ENCODE measurements at places on chromosomes 13 and 19.

GRCh38 chr19:41233748-41234240 lies 14.8 kb downstream of the AXL start:
- peak; percentile 42 for DNase-seq

- no peak for DNase-seq
These were observed 38.0 kb upstream of the TPM4 start for GRCh38 chr19:16038196-16038695.

- no peak for DNase-seq
These were observed 711.6 kb upstream of the SLITRK6 start for GRCh38 chr13:86510792-86511191.

DNA sequence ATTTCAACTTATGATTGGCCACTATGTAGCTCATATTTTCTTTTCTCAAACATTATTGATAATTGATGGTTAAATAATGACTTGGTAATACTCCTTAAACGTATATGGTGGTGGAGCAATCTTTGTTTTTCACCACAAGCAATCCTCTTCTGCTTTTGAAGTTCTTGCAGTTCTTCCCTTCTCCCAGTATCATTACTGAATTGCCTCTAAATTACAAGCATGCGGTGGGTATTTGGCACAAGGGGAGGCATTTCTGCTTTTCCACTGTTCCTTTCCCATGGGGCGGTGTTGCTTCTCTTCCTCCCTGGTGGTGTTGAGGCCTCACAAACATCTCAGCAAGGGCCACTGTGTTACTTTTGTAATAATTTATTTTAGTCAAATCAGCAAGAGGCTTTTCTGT lies 234.4 kb upstream of the RXFP2 start:
- no peak for DNase-seq

DNA sequence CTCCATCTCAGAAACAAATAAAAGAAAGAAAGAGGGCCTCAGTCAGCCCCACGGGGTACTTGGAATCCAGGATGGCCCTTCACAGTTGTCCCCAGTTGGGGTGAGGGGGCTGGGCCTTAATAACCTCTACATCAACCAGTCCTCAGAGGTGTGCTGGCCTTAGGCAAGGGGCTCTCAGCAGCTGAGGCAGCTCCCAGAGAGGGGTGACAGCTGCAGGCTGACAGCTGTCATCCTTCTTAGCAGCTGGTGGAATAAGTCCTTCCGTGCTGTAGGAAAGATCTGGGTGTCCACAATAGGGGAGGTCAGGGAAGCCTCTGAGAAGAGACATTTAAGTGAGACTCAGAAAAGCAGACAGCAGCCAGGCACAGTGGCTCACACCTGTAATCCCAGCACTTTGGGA lies 7.4 kb downstream of the BCAM start:
- no peak for DNase-seq

- peak; percentile 88 for DNase-seq
These were observed 1.6 kb downstream of the MEX3D start for GRCh38 chr19:1566392-1567115.

DNA sequence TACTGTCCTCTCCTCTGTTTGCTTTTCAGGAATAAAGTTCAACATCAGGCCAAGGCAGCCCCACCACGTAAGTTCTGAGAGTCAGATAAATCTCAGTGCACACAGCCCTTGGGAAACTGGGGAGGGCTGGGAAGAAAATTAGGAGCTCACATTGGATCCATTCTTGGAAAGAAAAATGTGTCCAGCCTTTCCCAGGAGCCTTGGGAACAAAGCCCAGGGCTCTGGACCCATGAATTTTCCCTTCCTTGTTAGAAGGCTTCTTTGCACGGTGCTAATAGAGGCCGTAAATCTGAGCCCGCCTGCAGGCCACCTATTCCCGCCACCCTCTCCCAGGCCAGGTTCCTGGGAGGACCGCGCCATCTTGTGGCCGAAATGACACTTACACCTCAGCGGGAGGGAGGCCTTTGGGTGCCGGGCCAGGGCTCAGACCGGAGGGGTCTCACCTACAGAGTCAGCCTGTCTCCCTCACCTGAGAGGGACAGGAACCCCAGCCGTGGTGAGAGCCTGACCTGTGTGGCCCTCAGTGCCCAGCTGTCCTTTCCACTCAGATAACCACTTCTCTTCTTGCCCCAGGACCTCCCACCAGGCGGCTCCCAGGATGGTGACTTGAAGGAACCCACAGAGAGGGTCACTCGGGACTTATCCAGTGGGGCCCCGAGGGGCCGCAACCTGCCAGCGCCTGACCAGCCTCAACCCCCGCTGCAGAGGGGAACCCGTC lies 25.1 kb upstream of the KCTD15 start:
- DNase-seq: no peak

GRCh38 chr13:20099319-20099718 lies 61.5 kb downstream of the GJA3 start:
- no peak for DNase-seq

DNA sequence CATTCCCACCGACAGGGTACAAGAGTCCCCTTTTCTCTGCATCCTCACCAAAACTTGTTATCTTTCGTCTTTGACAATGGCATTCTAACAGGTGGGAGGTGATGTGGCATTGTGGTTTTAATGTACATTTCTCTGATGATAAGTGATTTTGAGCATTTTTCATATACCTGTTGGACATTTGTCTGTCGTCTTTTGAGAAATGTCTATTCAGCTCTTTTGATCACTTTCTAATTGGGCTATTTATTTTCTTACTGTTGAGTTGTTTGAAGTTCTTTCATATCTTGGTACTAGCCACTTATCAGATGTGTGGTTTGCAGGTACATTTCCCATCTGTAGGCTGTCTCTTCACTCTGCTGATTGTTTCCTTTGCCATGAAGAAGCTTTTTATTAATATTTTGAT lies 219.0 kb upstream of the SOX1 start:
- no peak for DNase-seq

DNA sequence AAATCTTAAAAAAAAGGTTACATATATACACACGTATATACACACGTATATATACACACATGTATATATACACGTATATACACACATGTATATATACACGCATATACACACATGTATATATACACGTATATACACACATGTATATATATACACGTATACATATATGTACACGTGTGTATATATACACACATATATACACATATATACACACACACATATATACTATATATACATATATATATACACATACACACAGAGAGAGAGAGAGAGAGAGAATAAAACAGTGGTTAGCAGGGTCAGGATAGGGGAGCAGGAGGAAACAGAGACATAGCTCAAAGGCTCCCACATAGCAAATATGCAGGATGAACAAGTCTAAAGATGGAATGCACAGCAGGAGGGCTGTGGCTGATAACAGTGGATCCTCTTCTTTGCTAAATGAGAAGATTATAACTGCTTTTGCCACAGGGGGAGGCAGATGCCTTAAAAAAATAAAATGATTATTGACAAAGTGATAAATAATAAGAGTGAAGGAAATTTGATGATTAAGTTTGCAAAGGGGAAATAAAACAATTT lies 714.5 kb downstream of the UQCRFS1 start:
- no peak for DNase-seq

DNA sequence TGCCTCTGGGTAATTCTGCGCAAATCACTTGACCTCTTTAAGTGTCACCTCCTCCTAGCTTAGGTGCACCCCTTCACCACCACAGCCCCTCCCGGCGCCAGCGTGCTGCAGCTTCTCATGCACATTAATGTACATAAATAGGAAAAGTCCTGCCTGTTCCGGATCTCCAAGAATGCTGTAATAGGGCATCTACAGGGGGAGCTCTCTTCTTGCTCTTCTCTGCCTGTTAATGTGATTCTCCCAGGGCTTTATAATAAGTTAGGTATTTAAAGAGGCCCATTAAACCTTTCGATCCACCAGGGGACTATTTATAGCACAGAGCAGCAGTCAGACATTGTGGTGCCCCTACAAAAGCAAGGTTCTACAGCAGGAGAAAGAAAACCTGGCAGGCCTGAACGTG lies 35.3 kb downstream of the SOX1 start:
- no peak for DNase-seq

DNA sequence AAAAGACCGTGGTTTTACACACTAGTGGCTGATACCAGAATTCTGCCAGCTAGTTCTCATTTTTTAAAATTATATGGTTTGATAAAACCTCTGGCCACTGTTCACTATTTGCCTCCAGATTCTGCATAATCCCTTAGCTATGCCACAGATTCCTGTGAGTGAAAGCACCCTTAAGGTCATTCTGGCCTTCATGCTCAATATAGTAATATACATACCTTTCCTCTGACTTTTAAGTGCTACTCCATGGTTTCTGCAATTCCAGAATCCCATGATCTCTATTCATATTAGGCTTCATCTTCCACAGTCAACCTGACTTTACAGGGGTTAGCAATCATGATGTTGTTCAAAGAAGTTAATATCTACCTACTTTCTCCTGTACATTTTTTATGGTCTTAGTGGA lies 274.1 kb upstream of the EDNRB start:
- no peak for DNase-seq

DNA sequence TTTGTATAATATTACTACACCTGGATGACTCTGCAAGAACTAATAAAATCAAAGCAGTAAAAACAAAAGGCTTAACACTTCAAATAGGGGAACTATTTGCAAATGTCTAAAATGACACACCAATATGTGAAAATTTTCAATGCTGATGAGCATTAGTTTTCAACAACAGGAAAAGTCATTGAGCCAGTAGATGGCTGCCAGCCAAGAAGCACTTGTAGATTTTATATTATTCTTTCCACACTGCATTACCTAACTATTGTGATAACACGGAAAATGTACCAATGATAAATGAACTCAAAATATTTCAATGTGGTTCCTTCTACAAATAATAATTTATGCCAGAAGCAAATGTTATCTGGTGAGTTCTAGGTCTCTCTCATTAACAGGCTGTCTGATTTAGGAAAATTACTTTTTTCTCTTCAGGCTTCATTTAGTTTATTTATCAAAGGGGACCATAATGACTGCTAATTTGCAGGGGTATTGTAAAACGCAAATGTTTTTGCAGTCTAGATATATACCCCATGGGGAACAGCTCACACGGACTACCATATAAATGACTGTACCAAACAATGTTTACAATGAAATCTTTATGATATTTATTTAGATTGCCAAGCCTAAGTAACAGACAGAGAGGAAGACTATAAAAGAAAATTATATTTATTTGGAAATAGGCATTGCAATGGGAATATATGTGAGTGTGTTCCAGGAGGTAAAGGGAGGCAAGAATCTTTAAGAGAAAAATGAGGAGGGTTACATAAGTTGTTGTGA lies 407.8 kb downstream of the LIG4 start:
- DNase-seq: no peak

GRCh38 chr13:109673477-109673876 lies 112.9 kb downstream of the IRS2 start:
- no peak for DNase-seq

DNA sequence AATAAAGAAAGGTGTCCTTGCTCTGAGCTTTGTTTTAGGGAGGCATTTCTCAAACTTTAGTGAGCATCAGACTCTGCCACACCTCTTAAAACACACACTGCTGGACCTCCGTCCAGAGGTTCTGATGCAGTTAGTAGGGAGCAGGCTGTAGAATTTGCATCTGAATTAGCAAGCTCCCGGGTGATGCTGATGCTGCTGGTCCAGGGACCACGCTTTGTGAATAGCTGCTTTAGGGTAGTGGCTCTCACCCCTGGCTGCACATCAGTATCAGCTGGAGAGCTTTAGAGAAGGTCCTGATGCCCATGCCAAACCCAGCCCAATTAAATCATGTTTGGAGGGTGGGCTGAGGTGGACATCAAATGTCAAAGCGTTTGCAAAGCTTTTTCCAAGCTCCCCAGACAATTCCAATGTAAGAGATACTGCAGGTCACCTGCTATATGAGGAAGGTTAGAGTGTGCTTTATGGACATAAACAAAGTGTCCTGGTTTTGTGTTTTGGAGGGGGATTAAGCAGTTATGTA lies 3.6 kb downstream of the HTR2A start:
- DNase-seq: no peak

GRCh38 chr13:99542788-99543406 lies 41.6 kb downstream of the TM9SF2 start:
- no peak for DNase-seq

DNA sequence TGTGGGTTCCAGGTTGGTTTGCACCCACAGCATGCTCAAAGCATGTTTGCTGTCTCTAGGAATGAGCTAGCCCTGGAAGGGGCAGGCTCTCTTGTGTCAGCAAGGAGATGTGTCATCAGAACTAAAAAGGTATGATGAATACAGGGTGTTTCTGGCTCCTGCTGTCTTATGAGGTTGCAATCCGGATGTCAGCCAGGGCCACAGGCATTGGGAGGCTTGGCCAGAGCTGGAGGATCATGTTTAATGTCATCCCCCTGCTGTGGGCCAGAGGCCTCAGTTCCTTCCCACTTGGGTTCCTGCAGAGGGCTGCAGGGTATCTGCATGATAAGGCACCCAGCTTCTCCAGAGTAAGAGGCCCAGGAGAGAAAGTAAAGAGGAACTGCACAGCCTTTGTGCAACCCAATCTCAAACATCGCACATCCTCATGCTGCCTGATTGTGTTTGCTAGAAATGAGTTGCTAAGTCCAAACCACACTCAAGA lies 193.6 kb downstream of the COL4A1 start:
- no peak for DNase-seq

GRCh38 chr19:48501494-48502349 lies 9.9 kb downstream of the LMTK3 start:
- DNase-seq: no peak

GRCh38 chr13:93116809-93117208 lies 109.8 kb upstream of the GPC6 start:
- DNase-seq: no peak

DNA sequence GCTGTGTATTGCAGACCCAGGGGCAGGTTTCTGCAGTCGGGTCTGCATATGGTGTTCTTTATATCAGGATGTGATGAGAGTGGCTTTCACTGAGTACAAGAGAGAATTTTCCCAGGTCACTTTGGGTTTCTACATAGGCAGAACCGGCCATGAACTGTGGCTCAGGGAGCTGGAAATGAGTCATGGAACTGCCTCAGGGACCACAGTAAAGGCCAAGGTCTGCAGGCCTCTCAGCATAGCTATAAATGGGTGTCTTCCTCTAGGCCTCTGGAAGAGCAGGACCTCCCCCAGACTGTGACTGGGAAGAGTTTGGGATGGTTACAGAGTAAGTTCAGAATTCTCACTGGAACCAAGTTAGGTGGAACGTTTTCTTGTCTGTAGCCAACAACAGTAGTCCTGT lies 51.8 kb upstream of the ZNF681 start:
- no peak for DNase-seq

- no peak for DNase-seq
These were observed 13.5 kb downstream of the PTPRS start for GRCh38 chr19:5326986-5327623.

- DNase-seq: no peak
These were observed 47.1 kb downstream of the COL4A2 start for GRCh38 chr13:110354123-110354627.

- DNase-seq: no peak
These were observed 36.9 kb upstream of the GGACT start for GRCh38 chr13:100625447-100625846.

- peak; percentile 16 for DNase-seq
These were observed 21.4 kb downstream of the MIR17HG start for GRCh38 chr13:91368676-91369440.

DNA sequence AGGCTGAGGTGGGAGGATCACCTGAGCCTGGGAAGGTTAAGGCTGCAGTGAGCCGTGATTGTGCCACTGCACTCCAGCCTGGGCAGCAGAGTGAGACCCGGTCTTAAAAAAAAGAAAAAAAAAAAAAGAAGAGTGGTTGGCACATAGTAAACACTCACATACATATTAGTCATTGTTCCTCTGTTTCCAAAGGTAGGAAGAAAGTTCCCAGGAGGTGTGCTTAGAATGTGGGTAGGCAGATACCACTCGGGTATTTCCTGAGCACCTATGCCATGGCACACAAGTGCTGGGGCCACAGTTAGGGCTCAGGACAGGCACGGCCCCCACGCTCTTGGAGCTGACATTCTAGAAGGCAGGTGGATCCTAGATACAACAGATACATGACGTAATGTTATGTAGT lies 41.4 kb downstream of the SIPA1L3 start:
- no peak for DNase-seq
